ENCODE measurements at places on chromosomes 11 and 22.

GRCh38 chr11:2663915-2664314 is 35.9 kb downstream of the KCNQ1OT1 start:
- no peak for DNase-seq

- DNase-seq: no peak
These were observed 10.9 kb upstream of the MFNG start for GRCh38 chr22:37497062-37497599.

DNA sequence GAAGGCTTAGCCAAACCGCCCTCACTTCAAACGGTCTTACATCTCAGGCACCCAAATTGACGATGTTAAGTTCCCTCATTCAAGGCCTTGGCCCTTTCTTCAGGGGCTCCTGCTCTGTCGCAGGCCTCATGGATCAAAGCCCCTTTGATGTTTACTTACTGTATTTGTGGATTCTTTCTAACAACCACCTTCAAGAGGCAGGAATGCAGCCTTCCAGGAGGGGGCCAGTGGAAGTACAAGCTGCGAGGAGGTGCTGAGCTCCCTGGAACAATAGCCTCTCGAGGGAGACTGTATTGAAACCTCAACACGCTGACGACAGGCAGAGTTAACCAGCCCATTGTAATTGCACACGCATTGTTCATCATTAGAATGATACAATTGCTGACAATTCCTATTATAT is 209.1 kb downstream of the ST3GAL4 start:
- DNase-seq: no peak

DNA sequence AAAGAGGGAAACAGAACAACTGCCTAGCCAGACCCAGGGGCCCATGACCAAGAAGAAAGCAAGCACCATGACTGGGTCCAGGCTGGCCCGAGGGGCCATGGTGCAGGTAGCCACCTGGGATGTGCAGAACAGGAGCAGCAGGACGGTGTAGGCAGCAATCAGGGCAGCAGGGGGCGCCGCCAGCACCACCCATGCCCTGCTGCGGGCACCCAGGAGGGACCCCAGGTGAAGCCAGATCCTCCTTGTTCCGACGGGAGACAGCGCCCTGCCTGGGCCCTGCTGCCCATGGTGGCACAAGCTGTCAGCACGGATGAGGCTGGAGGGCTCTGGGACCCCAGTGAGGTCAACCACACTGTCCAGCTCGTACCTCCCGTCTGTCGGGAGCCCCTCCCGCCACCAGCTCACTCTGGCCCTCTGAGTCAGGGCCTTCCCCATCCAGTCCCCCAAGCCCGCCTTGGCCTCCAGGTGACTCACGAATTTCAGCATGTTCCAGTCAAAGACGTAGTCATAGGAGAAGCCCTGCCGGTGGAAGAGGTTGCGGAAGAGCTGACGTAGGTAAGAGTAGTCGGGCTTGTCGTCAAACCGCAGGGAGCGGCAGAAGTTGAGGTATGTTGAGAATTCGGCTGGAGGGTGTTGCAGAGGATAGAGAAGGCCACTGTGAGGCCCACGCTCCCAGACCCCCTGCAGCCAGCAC is 18.8 kb downstream of the CSNK1E start:
- no peak for DNase-seq

DNA sequence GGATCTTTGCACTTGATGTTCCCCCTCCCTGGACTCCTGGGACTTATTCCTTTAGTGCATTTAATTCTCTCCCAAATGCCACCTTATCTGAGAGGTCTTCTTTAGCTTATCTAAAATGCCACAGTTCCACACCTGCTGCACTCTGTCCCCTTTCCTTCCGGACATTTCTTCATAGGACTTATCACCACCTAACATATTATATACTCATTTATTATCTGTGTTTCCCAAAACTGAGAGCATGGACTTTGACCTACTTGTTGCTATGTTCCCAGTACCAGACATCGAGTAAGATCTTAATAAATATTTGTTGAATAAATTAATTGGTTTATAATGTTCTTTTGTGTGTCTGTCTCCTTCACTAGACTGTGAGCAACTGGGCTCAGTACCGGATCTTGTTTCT is 585.3 kb downstream of the INSC start:
- no peak for DNase-seq

DNA sequence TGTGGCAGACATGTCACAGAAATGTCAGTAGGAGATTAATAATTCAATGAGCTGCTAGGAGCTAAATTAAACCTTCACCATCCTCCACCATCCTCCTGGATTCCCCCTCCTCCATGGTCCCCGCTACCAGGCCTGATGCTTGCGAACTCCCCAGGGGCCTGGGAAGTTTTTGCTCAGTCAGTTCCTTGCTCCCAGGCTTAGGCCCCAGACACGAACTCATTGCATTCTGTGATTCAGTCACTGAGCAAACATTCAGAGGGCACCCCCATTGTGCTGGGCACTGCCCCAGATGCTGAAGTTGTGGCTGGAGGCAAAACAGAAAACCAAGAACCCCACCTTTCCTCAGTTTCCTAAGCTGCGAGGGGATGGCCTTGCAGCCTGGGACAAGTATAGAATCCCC is 14.3 kb downstream of the NPTXR start:
- DNase-seq: no peak

DNA sequence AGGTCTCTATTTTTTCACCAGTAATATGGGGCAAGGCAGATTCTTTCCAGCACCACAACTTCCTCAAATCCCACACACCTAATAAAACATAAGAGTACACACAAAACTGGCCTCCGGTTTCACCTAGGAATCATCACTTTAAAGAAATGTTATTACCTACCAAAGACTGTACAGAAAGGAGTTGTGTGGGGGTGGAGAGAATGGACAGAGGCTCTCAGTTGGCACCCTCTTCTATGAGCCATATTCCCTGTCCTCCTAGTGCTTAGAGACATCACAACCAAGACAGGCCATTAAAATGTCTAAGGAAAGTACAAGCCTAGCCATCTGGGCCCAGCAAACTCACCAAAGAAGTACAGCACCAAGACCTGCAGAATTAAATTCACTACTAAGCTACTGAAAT is 56.1 kb downstream of the RBFOX2 start:
- no peak for DNase-seq

- no peak for DNase-seq
These were observed 915 bp downstream of the FEZ1 start for GRCh38 chr11:125494974-125495725.

GRCh38 chr11:85599083-85599482 is 28.1 kb downstream of the DLG2 start:
- no peak for DNase-seq

GRCh38 chr11:72070491-72070890 is 9.9 kb downstream of the NUMA1 start:
- no peak for DNase-seq

GRCh38 chr11:32311346-32312065 is 123.8 kb downstream of the WT1 start:
- DNase-seq: no peak

DNA sequence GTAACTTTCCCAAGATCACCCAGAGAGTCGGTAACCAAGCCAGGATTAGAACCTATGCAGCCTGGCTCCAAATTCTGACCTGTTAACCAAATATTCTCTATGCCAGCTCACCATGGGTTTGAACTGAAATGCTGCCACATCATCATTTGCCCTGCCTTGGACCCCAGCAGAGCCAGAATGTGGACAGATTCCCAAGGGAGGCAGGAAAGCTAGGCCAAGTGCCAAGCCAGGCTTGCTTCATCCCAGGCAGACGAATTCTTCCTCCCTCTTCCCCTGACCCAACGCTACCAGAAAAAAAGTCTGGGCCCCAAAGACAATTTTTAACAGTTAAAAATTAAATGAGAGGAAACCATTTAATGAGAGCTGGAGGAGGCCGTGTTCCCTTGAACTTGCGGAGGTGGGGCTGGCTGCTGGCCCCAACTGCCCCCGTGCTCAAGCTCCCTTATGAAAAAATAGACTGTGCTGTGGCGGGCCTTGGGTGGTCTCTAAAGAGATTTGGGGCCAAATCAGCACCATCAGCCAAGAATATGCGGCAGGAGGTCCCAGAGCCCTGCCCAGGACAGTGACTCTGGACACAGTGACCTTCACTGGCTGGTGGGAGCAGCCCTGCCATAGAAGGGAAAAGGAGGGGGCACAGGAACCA is 184.1 kb upstream of the SYT13 start:
- DNase-seq: no peak

GRCh38 chr11:44566952-44567875 is 1.8 kb downstream of the CD82 start:
- DNase-seq: no peak

DNA sequence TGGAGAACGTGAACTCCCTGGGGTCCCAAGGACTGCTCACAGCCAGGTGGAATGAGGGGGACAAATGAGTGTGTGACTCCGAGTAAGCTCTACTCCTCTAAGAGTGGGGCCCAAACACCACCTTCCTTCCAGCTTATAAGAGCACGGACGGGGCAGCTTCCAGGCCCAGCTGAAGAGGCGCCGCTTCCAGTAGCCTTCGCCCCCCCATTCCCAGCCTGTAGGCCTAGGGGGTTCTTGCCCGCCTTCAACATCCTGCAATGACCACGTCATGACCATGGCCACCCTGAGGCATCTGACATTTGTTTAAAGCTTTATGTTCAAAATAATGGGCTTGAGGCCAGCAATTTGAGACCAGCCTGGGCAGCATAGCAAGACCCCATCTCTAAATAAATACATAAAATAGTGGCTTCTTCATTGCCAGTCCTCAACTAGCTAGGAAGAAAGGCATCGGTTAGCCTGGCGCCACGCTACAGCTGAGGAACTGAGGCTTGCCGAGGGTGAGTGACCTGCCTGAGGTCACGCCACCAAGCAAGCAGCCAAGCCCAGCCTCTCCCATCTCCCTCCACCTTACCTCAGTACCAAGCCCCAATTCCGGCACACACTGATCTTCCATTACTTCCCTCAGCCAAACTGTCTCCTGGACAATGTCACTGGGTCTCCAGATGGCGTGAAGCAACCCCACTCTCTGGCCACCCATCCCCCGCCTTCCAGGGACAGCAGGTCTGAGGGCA is 7.8 kb upstream of the TNFRSF13C start:
- no peak for DNase-seq

DNA sequence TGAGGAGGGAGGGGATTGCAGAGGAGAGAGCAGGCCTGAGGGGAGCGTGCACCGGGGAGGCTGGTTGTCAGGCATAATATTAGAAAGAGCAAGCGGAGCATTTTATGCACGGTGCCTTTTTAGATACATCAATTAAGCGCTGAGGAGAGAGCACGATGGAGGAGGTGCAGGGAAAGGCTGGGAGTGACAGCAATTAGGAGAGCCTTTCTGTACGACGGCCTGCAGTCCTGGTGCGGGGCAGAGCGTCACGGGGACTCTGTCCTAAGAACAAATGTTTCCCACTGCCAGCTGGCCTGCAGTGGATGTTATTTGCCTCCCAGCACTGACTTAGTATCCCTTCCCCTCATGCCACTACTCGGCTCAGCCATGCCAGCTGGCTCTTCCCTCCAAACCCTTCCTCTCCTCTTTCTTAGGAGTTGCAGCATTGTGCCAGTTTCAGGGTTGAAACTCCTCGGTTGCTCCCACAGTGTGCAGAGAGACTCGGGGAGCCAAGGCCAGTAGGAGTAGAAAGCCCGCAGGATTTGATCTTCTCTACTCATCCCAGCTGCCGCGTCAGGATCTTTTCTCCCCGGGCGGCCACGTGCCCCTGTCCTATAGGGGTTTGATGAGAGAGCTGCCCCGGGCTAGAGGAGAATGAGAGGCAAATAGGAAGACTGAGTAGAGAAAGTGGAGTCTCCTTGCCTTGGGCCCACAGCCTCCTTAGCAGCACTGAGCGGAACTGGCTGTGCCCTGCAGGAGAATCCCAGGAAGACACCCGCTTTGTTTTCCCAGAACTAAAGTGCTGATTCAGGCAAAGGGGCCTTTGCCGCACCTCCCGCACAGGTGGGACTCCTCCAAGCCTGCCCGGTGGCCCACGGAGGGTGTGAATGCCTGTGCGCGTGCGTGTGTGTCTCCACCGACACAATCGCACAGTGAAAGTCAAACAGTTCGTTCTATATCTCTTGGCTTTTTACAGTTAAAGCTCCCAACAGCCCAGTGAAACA is 875.3 kb downstream of the NTM start:
- DNase-seq: no peak

DNA sequence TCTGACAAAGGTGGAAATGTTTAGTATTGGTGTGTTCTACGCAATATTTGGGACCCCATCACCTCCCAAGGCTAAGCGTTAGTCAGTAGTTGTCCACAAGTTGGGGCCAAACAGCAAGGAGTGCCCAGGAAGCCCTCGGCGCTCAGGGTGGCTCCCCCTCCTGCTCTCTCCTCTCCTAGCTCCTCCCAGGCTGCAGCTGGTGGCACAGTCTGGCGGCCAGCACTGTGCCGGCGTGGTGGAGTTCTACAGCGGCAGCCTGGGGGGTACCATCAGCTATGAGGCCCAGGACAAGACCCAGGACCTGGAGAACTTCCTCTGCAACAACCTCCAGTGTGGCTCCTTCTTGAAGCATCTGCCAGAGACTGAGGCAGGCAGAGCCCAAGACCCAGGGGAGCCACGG is 16.8 kb downstream of the CD5 start:
- DNase-seq: no peak

GRCh38 chr11:102513869-102514268 is 16.7 kb downstream of the MMP7 start:
- no peak for DNase-seq

DNA sequence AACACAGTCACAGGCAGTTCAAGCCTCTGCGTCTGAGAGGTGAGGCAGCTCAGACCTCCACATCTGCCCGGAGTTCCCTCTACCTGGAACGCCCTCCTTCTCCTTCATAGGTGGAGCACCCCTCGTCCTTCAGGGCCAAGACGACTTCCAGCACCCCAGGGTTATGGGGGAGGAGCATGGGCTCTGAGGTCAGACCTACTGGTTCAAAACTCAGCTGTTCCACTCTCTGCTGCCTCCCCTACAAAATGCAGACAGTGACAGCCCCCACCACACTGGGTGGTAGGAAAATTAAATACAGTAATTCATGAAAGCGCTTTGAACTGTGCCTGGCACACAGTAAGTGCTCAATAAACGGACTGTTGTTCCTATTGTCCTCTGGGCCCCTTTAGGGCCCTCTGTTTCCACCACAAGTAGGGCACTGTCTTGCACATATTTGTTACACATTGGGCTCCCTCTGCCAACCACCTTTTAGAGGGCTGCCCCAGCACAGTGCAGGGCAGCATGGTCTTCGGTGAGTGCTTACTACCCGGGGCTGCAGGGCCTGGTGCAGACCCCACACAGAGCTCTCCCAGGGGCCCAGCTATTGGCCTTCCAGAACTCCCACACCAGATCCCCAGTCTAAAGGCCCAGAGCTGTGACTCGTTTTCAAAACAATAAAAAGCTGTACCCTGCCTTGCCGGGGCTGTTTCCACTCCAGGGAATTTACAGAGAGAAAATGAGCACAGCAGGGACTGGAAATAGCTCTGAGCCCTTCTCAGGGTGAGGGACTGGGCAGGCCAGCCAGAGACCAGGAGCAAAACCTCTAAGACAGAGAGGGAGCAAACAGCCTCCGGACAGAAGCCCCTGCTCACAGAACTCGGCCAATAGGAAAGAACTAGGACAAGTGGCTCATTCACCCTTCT is 2.5 kb downstream of the TMEM184B start:
- no peak for DNase-seq

GRCh38 chr11:72932132-72932570 is 117.9 kb downstream of the ATG16L2 start:
- DNase-seq: no peak

DNA sequence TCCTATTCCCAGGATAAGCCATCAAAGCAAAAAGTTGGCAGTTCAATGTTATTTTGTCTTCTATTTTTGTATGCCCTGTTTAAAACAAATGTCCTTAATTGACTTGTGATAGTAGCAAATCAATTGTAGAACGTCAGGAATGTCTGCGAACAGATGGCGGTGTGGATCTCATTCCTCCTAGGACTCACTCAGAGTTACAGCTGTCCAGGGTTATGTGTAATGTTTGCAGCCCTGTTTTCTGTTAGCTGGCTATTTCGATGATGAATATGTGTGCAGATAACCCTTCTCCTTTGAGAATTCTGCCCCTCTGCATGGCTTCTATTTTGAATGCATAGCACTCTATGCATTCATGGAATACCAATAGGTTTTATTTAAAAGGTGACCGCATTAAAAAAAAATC is 1248.0 kb upstream of the CNTN5 start:
- no peak for DNase-seq
